HT-29 (cell line): ENCODE measurements at places on chromosomes 4 and X.

GRCh38 chr4:11214281-11214680, 214.4 kb downstream of the HS3ST1 start:
- peak; percentile 60 for DNase-seq

- no peak for DNase-seq
Observed at GRCh38 chr4:102500352-102500695, 835 bp upstream of the NFKB1 start.

DNA sequence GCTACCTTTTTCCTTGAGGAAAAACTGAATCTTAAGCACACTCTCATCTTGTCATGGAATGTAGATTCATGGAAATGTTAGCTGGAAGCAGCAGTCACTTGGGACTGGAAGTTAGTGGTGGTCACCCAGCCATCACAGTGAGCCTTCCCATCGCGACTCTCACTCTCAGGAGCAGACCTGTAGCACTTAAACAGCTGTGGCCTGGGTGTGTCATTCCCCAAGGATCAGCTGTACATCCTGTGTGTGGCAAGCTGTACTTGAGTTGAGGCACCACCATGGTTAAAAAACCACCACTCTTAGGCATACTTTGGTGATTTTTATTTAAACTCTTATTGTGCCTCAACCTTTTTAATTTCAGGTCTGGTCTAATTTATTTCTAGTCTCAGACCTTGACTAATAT, 46.7 kb downstream of the JADE1 start:
- no peak for DNase-seq

DNA sequence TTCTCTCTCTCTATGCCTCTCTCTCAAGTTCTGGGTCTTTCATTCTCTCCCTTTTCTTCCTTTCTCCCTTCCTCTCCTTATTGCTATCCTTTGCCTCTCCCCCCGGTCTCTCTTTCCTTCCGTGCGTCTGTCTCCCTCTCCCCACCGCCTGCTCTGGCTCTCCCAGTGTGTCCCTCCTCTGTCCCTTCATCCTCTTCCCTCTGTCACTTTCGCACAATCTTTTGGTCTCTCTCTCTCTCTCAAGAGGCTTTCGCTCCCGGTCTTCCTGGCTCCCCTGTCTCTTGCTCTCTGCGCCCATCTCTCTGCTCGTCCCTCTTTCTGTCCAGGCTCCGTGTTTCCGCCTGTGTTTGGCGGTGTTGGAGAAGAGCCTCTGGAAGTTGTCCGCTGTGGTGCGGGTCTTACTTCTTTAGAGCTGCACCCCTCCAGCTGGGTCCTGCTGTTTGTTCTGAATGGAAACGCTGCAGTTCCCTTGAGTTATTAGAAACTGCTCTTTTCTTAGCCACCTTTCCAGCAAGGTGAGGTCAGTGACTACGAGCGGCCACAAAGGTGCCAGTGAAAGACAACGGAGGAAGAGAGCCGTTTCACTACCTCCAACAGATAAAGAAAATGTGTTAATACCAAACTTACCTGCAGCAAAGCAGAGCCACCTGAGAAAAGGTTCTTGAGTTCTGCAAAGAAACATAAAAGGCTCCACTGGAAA, 1.1 kb downstream of the BMPR1B start:
- DNase-seq: no peak

DNA sequence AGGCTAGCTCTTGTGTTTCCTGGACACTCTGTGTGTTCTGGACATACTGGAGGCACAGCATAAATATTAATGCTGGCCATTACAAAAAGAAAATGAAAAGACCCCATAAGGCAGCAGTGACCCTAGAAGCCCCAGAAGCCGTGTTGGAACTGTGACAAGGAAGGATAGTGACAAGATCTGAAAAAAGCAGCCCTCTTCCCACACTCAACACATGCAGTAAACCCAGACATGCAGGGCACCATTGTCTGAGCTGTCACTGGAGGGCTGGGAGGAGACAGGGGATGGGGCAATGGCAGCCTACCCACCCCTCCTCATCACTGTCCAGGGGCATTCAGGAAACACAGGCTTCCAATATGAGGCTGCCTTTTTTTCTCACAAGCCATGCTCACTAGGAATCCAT, 6.5 kb downstream of the TRIM2 start:
- no peak for DNase-seq
